Vagina (tissue), 2 donors: ENCODE measurements at places on chromosomes 6 and 20.

DNA sequence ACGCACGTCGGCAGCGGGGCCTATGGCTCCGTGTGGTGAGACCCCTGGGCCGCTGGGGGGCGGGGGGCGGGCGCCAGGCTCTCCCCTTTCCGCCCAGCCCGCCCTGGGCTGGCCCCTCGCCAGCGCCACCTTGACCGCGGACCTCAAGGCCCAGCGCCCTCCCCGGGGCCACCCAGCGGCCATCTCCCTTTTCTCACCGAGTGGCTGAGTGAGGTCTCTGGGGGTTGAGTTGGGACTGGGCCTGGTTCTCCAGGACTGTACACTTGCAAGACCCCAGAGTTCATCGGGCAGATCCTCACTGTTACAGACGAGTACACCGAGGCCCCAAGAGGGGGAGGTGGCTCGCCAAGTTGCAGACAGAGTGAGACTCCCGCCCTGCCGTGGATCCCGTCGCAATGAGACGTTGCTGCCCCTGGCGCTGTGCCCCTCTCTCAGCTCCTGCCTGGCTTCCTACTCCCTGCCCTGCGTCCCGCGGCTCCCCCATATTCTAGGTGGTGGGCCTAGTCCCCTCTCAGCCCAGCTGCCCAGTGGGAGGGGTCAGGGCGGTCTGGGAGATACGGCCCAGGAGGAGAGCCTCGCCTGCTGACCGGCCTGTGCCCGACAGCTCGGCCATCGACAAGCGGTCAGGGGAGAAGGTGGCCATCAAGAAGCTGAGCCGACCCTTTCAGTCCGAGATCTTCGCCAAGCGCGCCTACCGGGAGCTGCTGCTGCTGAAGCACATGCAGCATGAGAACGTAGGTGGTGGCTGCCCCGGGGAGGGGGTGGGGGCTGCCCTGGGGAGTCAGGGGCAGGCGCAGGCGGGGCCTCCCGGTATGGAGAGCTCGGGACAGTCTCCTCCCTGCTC is 576 bp downstream of the MAPK13 start:
- no peaks in the 10 kb centered on the region for H3K27me3 ChIP-seq
- peak overlapping the region; percentile 73 for H3K27ac ChIP-seq
- peak; percentile 85 for DNase-seq
- H3K4me3 ChIP-seq = peak overlapping the region; percentile 50

DNA sequence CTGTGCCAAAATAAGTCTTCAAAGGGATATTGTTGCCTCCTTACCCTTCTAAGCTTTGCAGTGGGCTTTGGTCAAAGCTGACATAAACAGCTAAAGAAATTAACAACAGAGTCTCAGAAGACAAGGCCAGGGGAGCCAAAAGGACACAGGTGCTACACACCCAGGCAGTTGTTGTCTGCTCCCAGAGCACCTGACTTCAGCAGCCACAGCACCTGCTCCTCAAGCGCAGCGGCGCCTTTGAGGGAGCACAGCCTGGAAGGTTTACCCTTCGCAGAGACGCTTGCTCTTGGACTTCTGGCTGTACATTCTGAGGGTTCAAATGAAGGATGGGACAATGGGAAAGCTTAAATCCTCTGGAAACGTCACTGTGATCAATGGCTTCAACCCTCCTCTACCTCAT is 16.6 kb downstream of the B4GALT5 start:
- no peak overlapping the region for H3K27ac ChIP-seq
- no peak for DNase-seq
- no peak overlapping the region for H3K4me3 ChIP-seq
- H3K4me1 ChIP-seq = peaks cover 56% of the 10 kb centered on the region
- no peaks in the 10 kb centered on the region for H3K36me3 ChIP-seq

DNA sequence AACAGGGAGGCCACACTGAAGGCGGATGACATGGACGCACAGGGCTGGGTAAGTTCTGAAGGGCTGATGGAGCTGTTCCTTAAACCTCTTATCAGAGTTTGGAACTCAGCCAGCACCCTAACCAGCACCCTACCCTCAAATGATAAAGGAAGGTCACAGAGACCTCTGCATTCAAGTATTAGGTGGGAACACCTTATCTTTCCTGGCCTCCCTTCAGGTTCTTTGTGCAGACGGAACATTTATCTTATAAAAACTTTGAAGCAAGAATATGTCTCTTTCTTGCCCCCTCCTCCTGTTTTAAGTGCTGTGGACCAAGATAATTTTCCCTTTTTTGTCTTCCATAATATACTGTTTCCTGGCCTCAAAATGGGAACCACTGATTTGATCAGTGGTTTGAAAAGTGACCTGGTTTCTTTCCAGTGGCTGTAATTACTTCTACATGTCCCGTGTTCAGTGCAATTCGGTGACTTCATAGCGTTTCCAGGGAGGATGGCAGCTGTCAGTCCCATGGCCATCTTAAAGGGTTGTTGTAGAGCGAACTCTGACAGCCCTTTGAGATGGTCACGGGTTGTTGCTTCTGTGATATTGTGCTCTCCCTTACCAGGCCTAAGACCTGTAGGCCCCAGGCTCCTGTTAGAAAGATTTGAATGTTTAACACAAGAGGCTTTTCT is 213.2 kb upstream of the MYLIP start:
- H3K27ac ChIP-seq = no peak overlapping the region
- no peak overlapping the region for H3K4me3 ChIP-seq
- H3K27me3 ChIP-seq = no peaks in the 10 kb centered on the region
- no peak for DNase-seq

DNA sequence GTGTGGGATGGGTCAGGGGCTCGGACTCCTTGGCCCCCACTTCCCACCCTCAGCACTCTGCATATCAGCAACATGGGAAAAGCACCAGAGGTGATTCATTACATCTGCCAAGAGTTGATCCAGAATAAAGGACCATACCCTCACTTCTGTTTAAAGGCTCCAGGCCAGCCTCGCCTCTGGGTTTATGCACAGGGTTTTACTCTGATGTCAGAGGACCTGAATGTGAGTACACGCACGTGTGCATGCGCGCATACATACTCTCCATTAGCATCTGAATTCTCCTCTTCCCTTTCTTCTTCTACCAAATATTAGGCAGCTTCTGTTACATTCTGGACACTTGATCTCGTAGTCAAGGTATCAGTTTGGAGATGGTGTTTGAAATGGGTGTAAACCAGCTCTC is 114.7 kb upstream of the SPTLC3 start:
- no peak overlapping the region for H3K4me3 ChIP-seq
- DNase-seq = no peak
- H3K36me3 ChIP-seq = no peaks in the 10 kb centered on the region
- H3K27ac ChIP-seq = no peak overlapping the region
- H3K4me1 ChIP-seq = no peaks in the 10 kb centered on the region

GRCh38 chr6:149854532-149854931 is 9.6 kb downstream of the LRP11 start:
- H3K4me3 ChIP-seq = no peak overlapping the region
- H3K36me3 ChIP-seq = no peaks in the 10 kb centered on the region
- DNase-seq = no peak
- H3K27ac ChIP-seq = no peak overlapping the region
- no peaks in the 10 kb centered on the region for H3K27me3 ChIP-seq

DNA sequence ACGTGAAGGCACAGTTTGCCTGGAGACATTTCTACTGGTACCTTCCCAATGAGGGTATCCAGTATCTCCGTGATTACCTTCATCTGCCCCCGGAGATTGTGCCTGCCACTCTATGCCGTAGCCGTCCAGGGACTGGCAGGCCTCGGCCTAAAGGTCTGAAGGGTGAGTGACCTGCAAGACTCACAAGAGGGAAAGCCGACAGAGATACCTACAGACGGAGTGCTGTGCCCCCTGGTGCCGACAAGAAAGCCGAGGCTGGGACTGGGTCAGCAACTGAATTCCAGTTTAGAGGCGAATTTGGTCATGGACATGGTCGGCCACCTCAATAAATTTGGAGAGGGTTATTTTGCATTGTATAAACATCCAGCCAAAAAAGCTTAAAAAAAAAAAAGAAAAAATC is 420.3 kb upstream of the FLRT3 start:
- H3K4me1 ChIP-seq = no peaks in the 10 kb centered on the region
- no peaks in the 10 kb centered on the region for H3K36me3 ChIP-seq
- H3K27ac ChIP-seq = no peak overlapping the region
- DNase-seq = no peak
- no peaks in the 10 kb centered on the region for H3K27me3 ChIP-seq

- H3K36me3 ChIP-seq = no peaks in the 10 kb centered on the region
- H3K27ac ChIP-seq = no peak overlapping the region
- no peak for DNase-seq
- no peak overlapping the region for H3K4me3 ChIP-seq
- no peaks in the 10 kb centered on the region for H3K4me1 ChIP-seq
Observed at GRCh38 chr6:40832691-40833090, 206.3 kb downstream of the UNC5CL start.

GRCh38 chr6:156557251-156557910 is 219.8 kb upstream of the ARID1B start:
- H3K4me3 ChIP-seq = no peak overlapping the region
- peak; percentile 62 for DNase-seq
- no peak overlapping the region for H3K27ac ChIP-seq
- H3K27me3 ChIP-seq = no peaks in the 10 kb centered on the region
- H3K4me1 ChIP-seq = no peaks in the 10 kb centered on the region

- H3K27ac ChIP-seq = no peak overlapping the region
- H3K27me3 ChIP-seq = no peaks in the 10 kb centered on the region
- DNase-seq = no peak
- no peaks in the 10 kb centered on the region for H3K36me3 ChIP-seq
- no peaks in the 10 kb centered on the region for H3K4me1 ChIP-seq
- no peak overlapping the region for H3K4me3 ChIP-seq
Observed at GRCh38 chr6:139257821-139258398, 33.9 kb downstream of the TXLNB start.

DNA sequence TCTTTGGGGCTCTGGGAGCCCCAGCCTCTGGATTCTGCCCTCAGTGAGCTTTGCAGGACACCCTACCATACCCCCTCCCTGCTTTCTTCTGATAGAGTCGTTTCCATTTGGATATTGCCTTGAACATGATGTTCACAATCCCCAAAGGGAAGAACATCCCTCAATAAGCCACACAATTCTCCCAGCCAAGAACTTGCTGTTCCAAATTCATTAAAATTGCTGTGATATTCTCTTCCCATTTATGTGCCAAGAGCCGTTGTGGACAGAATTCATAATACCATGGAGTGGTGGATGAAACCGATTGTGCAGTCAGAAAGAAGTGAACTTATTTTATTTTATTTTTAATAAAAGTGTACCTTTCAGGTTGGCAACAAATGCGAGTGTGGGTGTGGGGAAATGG is 95.8 kb downstream of the DHX35 start:
- no peak overlapping the region for H3K27ac ChIP-seq
- H3K36me3 ChIP-seq = no peaks in the 10 kb centered on the region
- H3K4me3 ChIP-seq = no peak overlapping the region
- DNase-seq = no peak
- no peaks in the 10 kb centered on the region for H3K4me1 ChIP-seq
